ENCODE measurements at places on chromosomes 2 and 18. TPM values are rescaled to one million over a fixed set of nuclear protein-coding genes. Genes with fewer than 3 reads are reported as not detected.
A peak's percentile ranks its signal among the peaks of the same experiment; 100 is the strongest.

DNA sequence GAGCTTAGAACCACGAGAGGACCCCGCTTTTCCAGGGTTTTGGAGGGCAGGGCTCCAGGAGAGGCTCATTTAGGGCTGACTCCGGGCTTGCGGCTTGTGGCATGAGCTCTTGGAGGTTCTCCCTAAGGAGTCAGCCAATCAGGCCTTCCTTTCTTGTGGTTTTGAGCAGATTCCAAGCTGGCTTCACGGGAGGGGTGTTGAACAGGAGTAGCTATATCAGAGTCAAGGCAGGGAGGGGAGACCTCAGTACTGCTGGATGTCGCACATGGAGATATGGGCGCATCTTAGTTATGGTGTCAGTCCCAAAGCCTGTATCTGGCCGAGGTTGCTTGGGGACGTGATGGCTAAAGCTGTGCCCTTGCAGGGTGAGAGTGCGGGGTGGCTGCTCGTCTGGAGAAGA is 98.6 kb downstream of the AGAP1 start:
- DNase-seq = no peak

Gene DNAH6
- not detected for total RNA-seq

- DNase-seq = no peak
Measured at GRCh38 chr2:118668431-118669424, 178.7 kb downstream of the EN1 start.

GRCh38 chr2:213004197-213004821 is 147.1 kb downstream of the IKZF2 start:
- no peak for DNase-seq

DNA sequence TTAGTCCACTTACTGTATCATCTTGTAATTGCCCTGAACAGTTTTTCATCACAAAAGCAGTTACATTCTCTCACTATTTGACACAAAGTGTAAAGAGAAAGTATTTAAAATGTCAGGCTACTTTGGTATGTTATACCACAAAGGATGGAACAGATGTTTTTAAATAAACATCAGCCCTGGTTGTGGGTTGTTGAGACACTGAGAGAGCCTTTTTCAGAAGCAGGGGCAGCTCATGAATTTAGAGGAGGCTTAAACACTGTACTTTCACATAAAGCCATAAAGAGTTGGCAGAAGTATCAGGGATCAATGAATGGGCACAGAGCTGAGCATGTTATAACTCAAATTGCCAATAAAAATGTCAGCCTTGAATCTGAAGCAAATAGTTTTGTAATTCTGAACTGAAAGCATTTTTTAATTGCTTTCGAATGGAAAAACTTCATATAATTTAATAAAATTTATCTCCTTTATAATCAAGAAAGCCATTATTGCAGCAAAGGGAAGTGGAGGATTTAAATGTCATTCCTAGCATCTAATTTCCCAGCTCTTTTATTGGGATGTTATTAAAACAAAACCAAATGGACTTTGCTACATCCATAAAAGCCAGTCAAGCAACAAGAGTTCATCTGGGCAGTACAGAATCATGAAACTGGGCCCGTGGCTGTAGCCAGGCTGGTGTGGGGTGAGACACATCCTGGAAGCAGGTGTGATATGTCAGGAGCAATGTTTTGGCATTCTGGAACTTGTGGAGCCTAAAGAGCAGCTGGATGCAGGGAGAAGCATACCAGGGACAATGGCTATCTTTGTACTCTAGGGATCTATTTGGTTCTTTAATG is 95.1 kb upstream of the NT5C1B start:
- peak; percentile 61 for DNase-seq

DNA sequence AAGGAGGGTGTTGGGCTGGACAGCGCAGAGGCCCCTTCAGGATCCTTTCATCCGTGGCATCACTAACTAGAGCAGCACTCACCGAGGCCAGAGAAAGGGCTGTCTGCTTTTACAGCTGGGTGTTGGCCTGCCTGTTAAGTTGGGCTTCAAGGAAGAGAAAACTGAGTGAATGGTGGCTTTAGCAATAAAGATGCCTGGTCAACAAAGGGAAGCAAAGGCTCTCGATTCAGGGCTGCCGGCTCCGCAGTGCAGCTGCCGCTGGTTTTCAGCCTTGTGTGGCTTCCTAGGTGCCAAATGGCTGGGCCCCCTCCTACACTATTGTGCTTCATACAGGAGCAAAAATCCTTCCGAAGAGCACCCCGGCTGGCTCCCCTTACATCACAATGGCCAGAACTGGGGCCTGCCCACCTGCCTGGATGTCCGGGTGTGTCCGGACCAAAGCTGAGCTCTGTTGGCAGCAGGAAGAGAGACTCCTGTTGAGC is 61.0 kb upstream of the GPR45 start:
- peak; percentile 46 for DNase-seq

GRCh38 chr2:54818226-54818625 is 94.8 kb downstream of the EML6 start:
- no peak for DNase-seq

Measured in SJCRH30 (cell line).